ENCODE measurements at places on chromosomes 6 and 20.
A peak's percentile ranks its signal among the peaks of the same experiment; 100 is the strongest.

- DNase-seq: no peak
Measured at GRCh38 chr6:148735989-148736388, 10.8 kb upstream of the UST start.

DNA sequence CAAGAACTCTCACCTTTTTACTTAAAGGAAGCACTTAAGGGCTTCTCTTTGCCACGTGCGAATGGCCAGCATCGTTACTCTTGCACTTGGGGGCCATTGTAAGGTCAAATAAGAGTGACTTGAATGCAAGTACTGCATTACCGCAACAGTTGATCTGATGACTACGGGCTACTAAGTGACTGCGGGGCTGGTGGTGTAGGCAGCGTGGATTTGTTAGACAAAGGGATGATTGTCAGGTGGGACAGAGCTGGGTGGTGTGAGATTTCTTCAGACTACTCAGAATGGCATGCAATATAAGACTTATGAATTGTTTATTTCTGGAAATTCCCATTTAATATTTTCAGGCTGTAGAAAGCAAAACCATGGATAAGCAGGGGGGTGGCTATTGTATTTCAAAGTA lies 199.7 kb upstream of the UST start:
- no peak for DNase-seq

- no peak for DNase-seq
Measured at GRCh38 chr20:11235058-11235457, 561.3 kb upstream of the JAG1 start.

DNA sequence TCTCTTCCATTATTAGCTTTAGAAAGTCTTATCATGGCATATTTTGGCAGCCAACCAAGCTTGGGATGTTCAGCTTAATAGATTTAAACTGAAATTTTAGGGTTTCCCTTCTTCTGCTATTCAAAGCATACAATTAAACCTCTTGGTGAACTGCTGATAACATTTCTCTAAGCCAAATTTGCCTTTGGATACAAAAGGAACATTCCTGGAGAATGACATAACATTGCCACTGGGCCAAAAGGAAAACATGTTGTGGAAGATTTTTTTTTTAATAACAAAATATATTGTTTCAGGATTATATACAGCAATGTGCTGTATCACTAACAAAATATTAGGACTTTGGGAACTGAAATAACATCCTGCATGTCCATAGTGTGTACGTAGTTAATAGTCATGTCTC lies 215.1 kb upstream of the TBX18 start:
- DNase-seq: no peak

GRCh38 chr20:45229264-45230056 lies 8.3 kb downstream of the SEMG2 start:
- no peak for DNase-seq

- no peak for DNase-seq
Measured at GRCh38 chr20:31691646-31692275, 30.9 kb downstream of the BCL2L1 start.

GRCh38 chr20:45113865-45114264 lies 1.1 kb downstream of the WFDC5 start:
- no peak for DNase-seq

- no peak for DNase-seq
Measured at GRCh38 chr20:8860011-8860495, 208.8 kb upstream of the PLCB4 start.

- DNase-seq: no peak
Measured at GRCh38 chr6:142844065-142844755, 100.8 kb downstream of the HIVEP2 start.

DNA sequence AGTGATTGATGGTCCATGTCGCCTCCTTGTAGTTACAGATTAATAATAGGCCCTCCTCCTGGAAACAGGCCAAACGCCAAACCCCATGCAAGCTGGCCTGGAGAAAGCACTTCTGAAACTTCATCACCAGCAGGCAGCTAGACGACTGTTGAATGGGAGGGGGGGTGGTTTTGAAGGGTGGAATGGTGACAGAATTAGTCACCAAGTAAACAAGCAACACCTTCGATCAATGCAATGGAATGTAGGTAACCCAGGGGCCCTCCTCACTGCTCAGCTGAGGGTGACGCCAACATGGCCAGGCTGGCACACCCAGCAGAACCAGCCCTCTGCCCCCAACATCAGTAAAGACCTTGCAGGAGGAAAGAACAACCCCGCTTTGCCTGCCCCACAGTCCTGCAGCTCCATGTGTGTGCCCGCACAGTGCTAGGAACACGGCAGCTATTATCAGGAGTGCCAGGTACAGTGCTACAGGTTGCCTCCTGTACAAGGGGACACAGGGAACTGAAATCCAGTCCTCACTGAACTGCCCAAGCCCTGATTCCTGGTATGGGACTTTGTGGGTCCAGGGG lies 2.7 kb downstream of the BCAS1 start:
- DNase-seq: no peak

DNA sequence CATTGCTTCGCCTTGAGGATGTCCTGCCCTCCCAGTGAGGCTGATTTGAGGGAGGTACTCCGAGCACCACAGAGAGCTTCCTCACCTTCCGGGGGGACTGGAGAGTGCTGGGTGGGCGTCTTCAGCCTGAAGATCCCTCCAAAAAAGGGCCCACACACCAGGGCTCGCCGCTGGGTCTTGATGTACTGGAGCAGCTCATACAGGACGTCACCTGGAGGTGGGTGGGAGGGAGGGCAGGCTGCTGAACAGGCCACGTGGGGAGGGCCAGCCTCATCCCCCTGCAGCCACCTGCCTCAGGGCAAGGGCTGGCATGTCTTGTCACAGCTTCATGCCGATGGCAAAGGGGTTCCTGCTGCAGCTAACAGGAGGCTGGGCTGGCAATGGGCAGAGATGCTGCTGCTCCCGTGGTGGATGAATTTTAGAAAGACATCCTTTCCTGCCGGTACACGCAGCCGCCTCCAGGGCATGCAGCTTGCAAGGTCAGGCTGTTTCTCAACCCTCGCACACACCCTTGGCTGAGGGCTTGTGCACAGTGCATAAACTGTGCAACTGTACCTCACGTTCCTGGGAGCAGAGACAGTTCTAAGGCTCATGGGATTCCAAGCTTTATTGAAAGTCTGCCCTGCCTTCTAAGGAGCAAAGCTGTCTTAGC lies 14.0 kb downstream of the ETV7 start:
- DNase-seq: no peak

DNA sequence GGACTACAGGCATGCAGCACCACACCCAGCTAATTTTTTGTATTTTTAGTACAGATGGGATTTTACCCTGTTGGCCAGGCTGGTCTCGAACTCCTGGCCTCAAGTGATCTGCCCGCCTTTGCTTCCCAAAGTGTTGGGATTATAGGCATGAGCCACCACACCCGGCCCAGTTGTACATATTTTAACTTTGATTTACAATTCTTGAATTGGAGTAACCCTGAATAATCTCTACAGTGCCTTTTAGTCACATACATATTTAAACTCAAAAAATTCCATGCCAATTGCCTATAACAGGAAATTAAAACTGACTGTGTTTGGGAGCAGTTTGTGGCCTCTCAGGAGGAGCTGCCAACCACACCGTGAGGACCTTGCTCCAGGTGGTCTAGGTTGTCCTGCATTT lies 199.8 kb upstream of the PDE10A start:
- DNase-seq: no peak

- DNase-seq: no peak
Measured at GRCh38 chr6:138229663-138230179, 11.4 kb upstream of the PBOV1 start.

GRCh38 chr6:139525415-139525814 lies 151.0 kb upstream of the CITED2 start:
- DNase-seq: no peak

DNA sequence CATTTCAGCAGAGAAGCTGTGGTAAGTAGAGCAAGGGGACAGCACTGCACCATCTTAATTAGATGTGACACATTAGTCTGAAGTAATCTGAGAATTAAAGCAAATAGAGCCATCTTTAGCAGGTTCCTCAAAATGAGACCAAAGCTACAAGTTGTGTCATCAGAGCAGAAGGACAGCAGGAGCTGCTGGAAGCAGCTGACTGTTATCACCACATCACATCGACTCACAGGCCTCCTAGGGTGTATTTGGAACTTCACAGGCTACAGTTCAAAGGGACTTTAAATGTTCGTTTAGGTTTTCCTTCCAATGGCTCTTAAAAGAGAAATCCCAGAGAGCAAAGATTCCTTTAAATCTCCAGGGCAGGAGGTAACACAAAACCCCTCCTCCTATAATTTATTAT lies 69.5 kb downstream of the LCA5 start:
- DNase-seq: no peak

- DNase-seq: no peak
Measured at GRCh38 chr6:134593442-134593841, 275.5 kb upstream of the SGK1 start.

DNA sequence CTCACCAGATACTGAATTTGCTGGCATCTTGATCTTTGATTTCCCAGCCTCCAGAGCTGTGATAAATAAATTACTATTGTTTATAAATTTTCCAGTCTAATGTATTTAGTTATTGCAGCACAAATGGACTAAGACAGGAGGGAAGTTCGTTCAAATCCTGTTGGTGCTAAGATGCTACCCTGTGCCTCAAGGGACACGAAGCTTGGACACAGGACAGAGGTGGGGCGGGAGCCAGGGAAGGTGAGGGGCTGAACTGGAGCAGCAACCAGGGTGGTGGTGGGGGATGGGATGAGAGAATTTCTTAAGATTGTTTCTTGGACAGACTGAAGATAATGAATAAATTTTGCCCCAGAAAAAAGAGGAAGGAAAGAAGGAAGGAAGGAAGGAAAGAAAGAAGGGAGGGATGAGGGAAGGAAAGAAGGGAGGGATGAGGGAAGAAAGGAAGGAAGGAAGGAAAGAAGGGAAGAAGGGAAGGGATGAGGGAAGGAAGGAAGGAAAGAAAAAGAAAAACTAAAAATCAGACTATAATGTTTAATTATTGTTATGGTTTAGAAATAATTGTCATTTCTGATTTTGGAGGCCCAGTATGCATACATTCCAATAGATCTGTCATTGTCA lies 127.2 kb downstream of the CDC5L start:
- DNase-seq: no peak

DNA sequence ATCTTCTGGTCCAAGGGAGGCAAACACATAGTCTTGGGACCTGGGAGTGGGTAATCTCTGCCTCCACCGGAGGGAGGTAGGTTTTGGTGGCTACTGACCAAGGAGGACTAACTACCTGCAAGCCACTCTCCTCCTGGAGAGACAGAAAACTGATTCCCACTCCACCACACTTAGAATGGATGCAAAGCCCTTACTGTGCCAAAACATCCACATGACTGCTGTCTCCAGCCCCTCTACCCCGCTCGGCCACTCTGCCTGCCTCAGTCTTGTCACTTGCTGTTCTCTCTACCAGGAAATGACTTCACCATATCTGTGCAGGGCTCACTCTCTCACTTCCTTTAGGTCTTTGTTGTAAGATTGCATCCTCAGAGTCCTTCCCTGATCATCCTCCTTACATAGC lies 129.5 kb upstream of the ARG1 start:
- DNase-seq: no peak

DNA sequence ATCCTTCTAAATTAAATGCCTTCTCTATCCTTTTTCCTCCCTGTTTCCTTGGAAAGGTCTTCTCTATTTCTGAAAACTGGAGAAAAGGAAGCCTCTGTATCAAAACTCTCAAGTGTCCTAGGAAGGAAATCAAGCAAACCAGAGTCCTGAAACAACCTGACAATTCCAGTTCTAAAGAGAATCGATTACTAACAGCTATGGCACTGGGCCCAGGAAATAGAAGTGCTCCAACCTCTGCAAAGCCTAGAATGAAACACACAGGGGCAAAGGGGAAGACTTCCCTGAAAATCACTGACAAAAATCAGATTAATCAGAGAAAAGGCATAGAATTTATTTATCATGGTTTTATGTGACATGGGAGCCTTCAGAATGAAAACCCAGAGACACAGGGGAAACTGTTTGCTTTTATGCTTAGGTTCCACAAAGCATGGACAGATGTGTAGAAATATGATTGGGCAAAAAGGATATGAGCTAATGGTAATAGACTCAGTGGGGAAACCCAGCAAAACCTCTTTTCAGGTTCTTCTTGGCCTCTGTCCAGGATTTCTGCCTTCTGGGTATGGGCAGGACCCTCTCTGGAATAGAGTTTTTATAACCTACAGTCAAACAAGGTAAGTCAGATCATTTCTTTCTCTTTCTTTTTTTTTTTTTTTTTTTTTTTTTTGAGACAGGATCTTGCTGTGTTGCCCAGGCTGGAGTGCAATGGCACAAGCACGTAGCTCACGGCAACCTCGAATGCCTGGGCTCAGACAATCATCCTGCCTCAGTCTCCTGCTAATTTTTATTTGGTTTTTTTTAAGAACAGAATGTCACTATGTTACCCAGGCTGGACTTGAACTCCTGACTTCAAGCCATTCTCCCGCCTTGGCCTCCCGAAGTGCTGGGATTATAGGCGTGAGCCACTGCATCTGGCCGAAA lies 91.7 kb downstream of the CD24 start:
- DNase-seq: no peak

DNA sequence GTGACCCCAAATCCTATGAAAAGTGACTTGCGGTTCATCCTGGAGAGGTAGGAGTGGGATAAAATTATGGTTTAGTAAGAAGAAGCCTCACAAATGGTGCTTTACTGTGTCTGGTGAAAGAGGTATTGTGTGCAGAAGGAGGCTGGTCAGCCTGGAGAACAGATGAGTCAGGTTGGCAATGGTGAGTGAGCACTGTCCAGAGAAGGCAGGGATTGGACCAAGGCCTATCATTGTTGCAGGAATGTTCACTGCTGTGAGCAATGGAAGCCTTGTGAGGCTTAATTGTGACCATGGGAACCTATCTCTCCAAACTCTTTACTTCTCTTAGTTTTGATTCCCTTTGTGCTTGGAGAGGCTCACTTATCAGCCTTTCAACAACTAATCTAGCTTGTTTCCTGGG lies 89.0 kb upstream of the KCNK16 start:
- DNase-seq: no peak

- no peak for DNase-seq
Measured at GRCh38 chr6:131778169-131778568, 29.7 kb upstream of the ENPP1 start.

- DNase-seq: no peak
Measured at GRCh38 chr6:31727034-31727716, 1.9 kb downstream of the DDAH2 start.

DNA sequence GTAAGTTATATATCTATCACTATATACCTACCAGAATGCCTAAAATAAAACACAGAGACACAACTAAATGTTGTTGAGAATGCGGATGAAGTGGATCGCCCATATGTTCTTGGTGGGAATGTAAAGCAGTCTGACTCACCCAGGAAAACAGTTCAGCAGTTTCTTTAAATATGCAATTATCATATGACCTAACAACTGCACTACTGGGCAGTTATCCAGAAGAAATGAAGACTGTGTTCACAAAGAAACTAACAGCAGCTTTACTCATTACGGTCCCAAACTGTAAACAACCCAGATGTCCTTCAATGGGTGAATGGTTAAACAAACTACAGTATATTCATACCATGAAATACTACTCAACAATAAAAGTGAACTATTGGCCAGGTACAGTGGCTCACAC lies 14.3 kb upstream of the ZC3H12D start:
- DNase-seq: no peak

GRCh38 chr6:89433252-89434149 lies 549 bp downstream of the ANKRD6 start:
- DNase-seq: peak; percentile 37

All from left cardiac atrium (tissue), 4 donors.